Tibial artery (tissue), 4 donors: ENCODE measurements at places on chromosomes 4 and X.

DNA sequence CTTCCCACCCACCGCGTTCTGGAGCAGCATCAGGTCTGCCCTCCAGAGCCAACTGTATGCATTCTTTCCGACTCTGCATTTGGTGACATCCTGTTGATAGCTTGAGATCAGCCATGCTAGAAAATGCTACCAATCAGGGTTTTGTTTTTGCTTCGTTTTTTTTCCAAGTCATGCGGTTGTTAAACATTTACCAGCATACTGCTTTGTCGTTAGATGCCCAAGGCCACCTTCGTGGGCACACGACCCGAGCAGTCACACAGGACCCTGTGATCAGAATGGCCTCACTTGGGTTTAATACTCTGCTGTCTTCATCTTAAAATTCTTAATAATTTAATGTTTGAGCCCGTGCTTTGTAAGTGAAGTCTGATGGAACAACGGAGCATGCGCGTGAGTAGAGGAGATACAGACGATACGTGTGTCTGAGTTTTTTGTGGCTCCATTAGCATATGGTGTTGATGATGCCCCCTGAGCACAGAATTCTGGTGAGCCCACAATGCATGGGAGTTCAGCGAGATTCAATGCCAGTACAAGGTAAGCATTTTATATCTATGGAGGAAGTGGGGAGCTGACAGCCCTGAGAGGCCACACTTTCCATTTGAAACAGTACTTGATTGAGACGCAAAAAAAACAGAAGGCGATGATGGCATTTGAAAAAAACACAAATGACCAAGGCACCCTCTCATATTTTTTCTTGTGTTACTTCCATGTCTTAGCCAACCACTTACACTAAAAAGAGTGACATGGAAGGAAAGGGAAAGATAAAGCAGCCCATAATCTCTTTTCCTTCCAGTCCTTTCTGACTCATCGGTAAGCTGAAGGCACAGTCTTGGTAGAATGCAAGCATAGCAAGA lies 323.6 kb downstream of the BCOR start:
- H3K27ac ChIP-seq = no peak overlapping the region
- H3K4me3 ChIP-seq = no peak overlapping the region
- H3K4me1 ChIP-seq = no peaks in the 10 kb centered on the region
- no peaks in the 10 kb centered on the region for H3K36me3 ChIP-seq
- H3K27me3 ChIP-seq = no peaks in the 10 kb centered on the region

DNA sequence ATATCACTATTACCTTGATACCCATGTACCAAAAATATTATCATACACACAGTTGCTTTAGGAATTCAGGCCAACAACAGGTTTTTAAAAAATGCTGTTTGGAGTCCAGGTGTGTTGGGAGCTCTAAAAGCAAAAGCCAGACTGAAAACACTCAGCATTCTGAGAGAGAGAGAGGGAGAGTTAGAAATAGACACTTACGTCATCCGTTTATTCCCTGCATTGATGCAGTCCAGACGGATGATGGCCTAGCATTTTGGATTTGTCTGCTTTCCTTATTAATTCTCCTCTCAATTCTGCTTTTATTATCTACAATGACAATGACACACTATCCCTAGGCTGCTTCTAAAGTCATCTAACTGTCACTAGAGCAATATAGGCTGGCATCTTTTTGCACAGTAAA lies 358.3 kb upstream of the BOD1L1 start:
- no peak overlapping the region for H3K4me3 ChIP-seq
- DNase-seq = no peak
- H3K27me3 ChIP-seq = no peaks in the 10 kb centered on the region
- H3K36me3 ChIP-seq = no peaks in the 10 kb centered on the region
- H3K27ac ChIP-seq = no peak overlapping the region
- H3K4me1 ChIP-seq = peaks cover 50% of the 10 kb centered on the region

- no peak for DNase-seq
- no peaks in the 10 kb centered on the region for H3K4me1 ChIP-seq
- peaks cover 14% of the 10 kb centered on the region for H3K27me3 ChIP-seq
- H3K4me3 ChIP-seq = no peak overlapping the region
- H3K36me3 ChIP-seq = no peaks in the 10 kb centered on the region
These were observed 1.9 kb upstream of the SHROOM2 start for GRCh38 chrX:9784332-9784731.

- no peak overlapping the region for H3K4me3 ChIP-seq
- peaks cover 32% of the 10 kb centered on the region for H3K36me3 ChIP-seq
- H3K27me3 ChIP-seq = no peaks in the 10 kb centered on the region
- DNase-seq = no peak
- H3K27ac ChIP-seq = no peak overlapping the region
These were observed 12.5 kb downstream of the OGT start for GRCh38 chrX:71545364-71545763.

DNA sequence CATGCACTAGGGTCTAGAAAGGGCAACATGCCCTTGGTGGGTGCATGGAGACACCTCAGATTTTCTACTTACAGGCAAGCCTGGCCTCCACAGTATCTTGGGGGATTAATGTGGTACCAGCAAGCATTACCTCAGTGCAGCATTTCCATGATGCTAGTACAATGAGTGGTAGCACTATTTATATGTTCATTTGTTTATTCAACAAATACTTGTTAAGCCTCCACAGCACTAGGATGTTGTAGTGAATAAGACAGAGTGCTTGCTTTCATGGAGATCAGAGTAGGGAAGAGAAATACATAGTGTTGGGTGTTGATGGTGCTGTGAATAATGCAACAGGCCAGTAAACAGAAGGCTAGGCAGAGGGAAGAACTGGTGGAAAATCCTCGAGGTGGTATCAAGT lies 133.4 kb downstream of the KLHL8 start:
- peaks cover 9% of the 10 kb centered on the region for H3K4me1 ChIP-seq
- no peak overlapping the region for H3K27ac ChIP-seq
- H3K27me3 ChIP-seq = no peaks in the 10 kb centered on the region

DNA sequence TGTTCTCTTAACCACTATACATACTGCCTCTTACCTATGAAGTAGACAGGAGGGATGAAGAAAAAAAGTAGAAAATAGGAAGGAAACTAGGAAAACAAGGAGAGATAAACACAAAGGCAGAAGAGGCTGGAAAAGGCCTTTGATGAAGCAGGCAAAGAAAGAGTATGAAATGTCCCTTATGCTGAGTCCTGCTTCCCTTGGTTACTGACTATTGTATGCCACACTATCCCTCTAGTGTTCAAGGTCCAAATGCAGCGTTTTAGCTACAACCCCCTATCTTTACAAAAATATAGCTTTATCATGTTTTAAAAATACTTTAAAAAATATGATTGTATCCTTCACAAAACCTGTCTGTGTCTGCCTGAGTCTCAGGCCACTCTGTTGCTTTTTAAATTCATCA lies 233.1 kb downstream of the CAMK2D start:
- no peak for DNase-seq
- H3K4me1 ChIP-seq = no peaks in the 10 kb centered on the region
- H3K27ac ChIP-seq = no peak overlapping the region
- H3K36me3 ChIP-seq = peaks cover 11% of the 10 kb centered on the region
- no peaks in the 10 kb centered on the region for H3K27me3 ChIP-seq
- no peak overlapping the region for H3K4me3 ChIP-seq
